Body of pancreas (tissue), 4 donors: ENCODE measurements at places on chromosomes 2 and 18. TPM values are rescaled to one million over a fixed set of nuclear protein-coding genes. Genes with fewer than 3 reads are reported as not detected.

The TXNL1 gene
- total RNA-seq, result 9.2 TPM

The NAB1 gene
- total RNA-seq, result 30.1 TPM

The CHRND gene
- not detected for total RNA-seq

The ZC3H6 gene
- 4.0 TPM for total RNA-seq

The MEIS1 gene
- 82.1 TPM for total RNA-seq

The LDLRAD4 gene
- total RNA-seq, result 35.9 TPM

The CFC1 gene
- 24.7 TPM for total RNA-seq

The SNORC gene
- not detected for total RNA-seq

The RAB3GAP1 gene
- total RNA-seq, result 39.2 TPM

The TUBA3D gene
- total RNA-seq, result not detected

The TM4SF20 gene
- total RNA-seq, result not detected

- no peaks in the 10 kb centered on the region for H3K36me3 ChIP-seq
- no peak overlapping the region for H3K27ac ChIP-seq
- H3K4me3 ChIP-seq, result no peak overlapping the region
- H3K27me3 ChIP-seq, result no peaks in the 10 kb centered on the region
- no peaks in the 10 kb centered on the region for H3K4me1 ChIP-seq
These were observed 101.6 kb downstream of the AP1S3 start for GRCh38 chr2:223735659-223736244.

DNA sequence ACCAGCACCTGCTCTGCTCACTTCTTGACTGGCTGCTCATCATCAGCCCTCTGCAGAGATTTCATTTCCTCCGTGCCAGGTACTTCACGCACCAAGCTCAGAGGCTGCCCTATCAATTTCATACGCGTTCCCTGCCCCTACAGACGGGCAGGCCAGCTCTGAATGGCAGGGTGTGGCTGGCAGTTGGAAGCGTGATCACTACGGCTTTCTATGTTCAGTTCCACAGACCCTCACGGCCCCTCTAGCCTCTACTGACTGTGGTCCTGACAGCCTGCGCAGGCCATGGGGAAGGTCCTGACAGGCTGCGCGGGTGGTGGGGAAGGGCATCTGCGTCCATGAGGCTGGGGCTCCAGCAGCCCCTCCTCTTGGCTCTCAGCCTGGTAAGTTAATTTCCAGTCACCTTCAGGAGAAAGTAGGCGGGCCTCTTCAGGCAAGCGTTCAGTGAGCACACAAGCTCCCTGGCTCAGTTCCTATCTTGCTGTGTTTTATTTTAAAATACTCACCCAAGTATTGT lies 154.8 kb downstream of the ZNF236 start:
- no peak for DNase-seq
- H3K4me1 ChIP-seq, result peaks cover 20% of the 10 kb centered on the region
- no peak overlapping the region for H3K27ac ChIP-seq
- no peaks in the 10 kb centered on the region for H3K36me3 ChIP-seq
- H3K4me3 ChIP-seq, result no peak overlapping the region

GRCh38 chr18:58831606-58832005 lies 33.1 kb upstream of the ZNF532 start:
- no peaks in the 10 kb centered on the region for H3K4me1 ChIP-seq
- no peak for DNase-seq
- no peaks in the 10 kb centered on the region for H3K27me3 ChIP-seq
- H3K4me3 ChIP-seq, result no peak overlapping the region
- no peaks in the 10 kb centered on the region for H3K36me3 ChIP-seq

DNA sequence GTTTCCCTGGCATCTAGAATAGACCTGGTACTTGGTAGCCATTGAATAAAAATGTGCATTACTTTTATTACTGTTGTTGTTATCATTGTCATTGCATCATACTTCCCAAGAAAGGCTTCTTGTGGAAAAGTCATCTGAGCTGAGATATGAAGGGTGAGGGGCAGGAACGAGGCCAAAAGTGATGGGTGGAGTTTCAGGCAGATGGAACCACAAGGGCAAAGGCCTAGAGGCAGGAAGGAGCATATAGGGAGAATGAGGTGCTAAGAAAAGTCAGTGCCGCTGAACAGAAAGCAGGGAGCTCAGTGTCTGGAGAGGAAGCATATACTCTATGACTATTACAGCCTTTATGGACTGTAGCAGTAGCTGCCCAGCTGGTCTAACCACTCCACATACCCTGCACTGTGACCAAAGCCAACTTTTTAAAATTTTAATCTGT lies 219.3 kb downstream of the SPP2 start:
- DNase-seq, result no peak
- H3K4me1 ChIP-seq, result no peaks in the 10 kb centered on the region
- no peaks in the 10 kb centered on the region for H3K27me3 ChIP-seq
- no peaks in the 10 kb centered on the region for H3K36me3 ChIP-seq
- no peak overlapping the region for H3K4me3 ChIP-seq

DNA sequence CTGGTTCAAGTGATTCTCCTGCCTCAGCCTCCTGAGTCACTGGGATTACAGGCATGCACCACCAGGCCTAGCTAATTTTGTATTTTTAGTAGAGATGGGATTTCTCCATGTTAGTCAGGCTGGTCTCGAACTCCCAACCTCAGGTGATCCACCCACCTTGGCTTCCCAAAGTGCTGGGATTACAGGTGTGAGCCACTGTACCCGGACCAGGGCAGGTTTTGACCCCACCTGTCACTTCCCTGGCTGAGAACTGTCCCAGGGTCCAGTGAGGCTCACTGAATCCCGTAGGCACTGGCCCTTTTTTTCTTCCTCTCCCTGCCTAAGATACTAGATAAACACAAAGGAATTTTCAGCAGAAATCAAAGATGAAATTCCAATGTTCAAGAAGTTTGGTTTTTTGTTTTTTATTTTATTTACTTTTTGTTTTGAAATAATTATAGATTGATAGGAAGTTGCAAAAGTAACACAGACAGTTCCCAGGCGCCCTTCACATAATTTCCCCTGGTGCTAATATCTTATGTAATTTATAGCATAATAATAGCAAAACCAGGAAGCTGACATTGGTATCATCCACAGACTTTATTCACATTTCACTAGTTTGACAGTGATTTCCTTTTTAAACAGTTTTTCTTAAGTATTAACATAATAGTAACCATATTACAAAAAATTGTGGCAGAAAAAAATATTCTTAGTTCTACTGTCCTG lies 52.4 kb upstream of the B3GNT7 start:
- H3K36me3 ChIP-seq, result no peaks in the 10 kb centered on the region
- no peak for DNase-seq
- H3K27ac ChIP-seq, result no peak overlapping the region
- H3K4me3 ChIP-seq, result no peak overlapping the region
- peaks cover 16% of the 10 kb centered on the region for H3K4me1 ChIP-seq
- no peaks in the 10 kb centered on the region for H3K27me3 ChIP-seq

- H3K27ac ChIP-seq, result no peak overlapping the region
- no peaks in the 10 kb centered on the region for H3K36me3 ChIP-seq
- no peaks in the 10 kb centered on the region for H3K4me1 ChIP-seq
- H3K27me3 ChIP-seq, result no peaks in the 10 kb centered on the region
- no peak for DNase-seq
These were observed 179.5 kb upstream of the BCL2L11 start for GRCh38 chr2:110941226-110941625.

- DNase-seq, result no peak
- H3K4me3 ChIP-seq, result no peak overlapping the region
- H3K27ac ChIP-seq, result no peak overlapping the region
- no peaks in the 10 kb centered on the region for H3K4me1 ChIP-seq
- no peaks in the 10 kb centered on the region for H3K36me3 ChIP-seq
- H3K27me3 ChIP-seq, result no peaks in the 10 kb centered on the region
These were observed 69.2 kb downstream of the LONRF2 start for GRCh38 chr2:100252811-100253698.

DNA sequence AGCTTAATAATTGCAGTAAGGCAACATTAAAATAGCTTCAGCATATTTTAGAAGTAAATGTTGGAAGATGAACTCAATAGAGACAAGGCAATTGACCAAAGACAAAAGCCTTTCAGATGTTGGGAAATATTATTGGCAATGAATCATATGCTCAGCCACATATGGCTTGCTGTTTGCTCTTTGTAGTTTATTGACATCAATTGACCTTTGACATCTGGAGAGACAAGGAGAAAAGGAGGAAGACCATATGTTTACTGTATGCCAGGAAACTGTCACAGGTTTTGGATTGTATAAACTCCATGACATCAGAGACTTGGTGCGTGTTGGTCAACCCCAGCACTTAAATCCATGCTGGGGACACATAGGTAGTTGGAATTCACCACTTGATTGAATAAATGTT lies 60.6 kb upstream of the SLC16A14 start:
- H3K4me3 ChIP-seq, result no peak overlapping the region
- peaks cover 20% of the 10 kb centered on the region for H3K4me1 ChIP-seq
- no peak overlapping the region for H3K27ac ChIP-seq
- H3K27me3 ChIP-seq, result no peaks in the 10 kb centered on the region

GRCh38 chr2:103005393-103005792 lies 243.6 kb downstream of the TMEM182 start:
- no peaks in the 10 kb centered on the region for H3K4me1 ChIP-seq
- H3K27me3 ChIP-seq, result no peaks in the 10 kb centered on the region
- no peak overlapping the region for H3K27ac ChIP-seq
- H3K4me3 ChIP-seq, result no peak overlapping the region
- no peak for DNase-seq

GRCh38 chr2:168797286-168797655 lies 5.2 kb upstream of the NOSTRIN start:
- no peaks in the 10 kb centered on the region for H3K27me3 ChIP-seq
- H3K4me1 ChIP-seq, result peaks cover 7% of the 10 kb centered on the region
- DNase-seq, result no peak
- H3K36me3 ChIP-seq, result no peaks in the 10 kb centered on the region

DNA sequence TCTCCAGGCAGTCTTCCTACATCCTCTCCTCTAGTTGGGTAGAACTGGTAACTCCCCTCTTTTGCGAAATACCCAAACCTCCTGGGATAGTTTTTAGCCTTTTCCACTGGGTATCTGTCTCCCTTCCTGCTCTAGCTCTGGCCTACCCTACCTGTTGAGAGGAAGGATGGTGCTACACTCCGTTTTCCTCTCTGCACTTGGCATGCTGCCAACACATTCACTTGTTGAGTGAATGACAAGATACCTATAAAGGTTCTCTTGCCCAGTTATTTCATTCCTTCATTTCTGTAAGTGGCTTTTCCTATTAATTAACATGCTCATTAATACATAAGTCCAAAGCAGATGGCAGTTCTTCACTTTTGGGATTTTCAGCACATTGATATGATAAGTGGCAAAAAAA lies 293.8 kb downstream of the CNTNAP5 start:
- H3K27ac ChIP-seq, result no peak overlapping the region
- H3K4me1 ChIP-seq, result no peaks in the 10 kb centered on the region
- no peak overlapping the region for H3K4me3 ChIP-seq
- H3K27me3 ChIP-seq, result no peaks in the 10 kb centered on the region

- no peak overlapping the region for H3K4me3 ChIP-seq
- no peaks in the 10 kb centered on the region for H3K36me3 ChIP-seq
- DNase-seq, result no peak
- H3K27me3 ChIP-seq, result no peaks in the 10 kb centered on the region
- H3K27ac ChIP-seq, result no peak overlapping the region
These were observed 108.0 kb downstream of the SGPP2 start for GRCh38 chr2:222532315-222532714.

- no peak overlapping the region for H3K4me3 ChIP-seq
- no peaks in the 10 kb centered on the region for H3K27me3 ChIP-seq
- DNase-seq, result no peak
- H3K4me1 ChIP-seq, result peaks cover 6% of the 10 kb centered on the region
These were observed 153.6 kb upstream of the ZNF804A start for GRCh38 chr2:184444623-184445223.

DNA sequence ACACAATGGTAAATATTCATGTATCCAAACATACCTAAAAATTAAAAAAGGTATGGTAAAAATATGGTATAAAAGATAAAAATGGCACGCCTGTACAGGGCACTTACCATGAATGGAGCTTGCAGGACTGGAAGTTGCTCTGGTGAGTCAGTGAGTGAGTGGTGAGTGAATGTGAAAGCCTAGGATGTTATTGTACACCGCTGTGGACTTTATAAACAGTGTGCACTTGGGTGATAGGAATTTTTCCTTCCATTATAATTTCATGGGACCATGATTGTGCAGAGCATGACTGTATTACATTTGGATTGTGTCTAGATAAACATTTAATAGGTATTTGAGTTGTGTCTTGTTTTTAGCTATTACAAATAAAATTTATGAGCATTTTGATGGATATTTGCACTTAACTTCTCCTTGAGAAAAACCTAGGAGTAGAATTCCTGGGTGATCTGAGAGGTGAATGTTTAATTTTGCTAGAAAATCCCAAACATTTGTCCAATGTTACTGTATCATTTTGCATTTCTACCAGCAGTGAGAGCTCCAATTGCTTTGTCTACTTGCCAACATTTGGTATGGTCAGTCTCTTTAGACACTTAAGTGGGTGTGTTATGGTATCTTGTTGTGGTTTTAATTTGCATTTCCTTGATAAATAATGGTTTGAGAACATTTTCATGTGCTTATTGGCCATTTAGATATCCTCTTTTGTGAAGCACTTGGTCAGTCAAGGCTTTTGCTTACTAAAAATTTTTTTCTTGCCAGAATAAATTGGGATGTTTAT lies 81.7 kb downstream of the BCL2L11 start:
- H3K4me1 ChIP-seq, result no peaks in the 10 kb centered on the region
- no peak overlapping the region for H3K4me3 ChIP-seq
- no peak overlapping the region for H3K27ac ChIP-seq
- H3K36me3 ChIP-seq, result no peaks in the 10 kb centered on the region
- H3K27me3 ChIP-seq, result no peaks in the 10 kb centered on the region

DNA sequence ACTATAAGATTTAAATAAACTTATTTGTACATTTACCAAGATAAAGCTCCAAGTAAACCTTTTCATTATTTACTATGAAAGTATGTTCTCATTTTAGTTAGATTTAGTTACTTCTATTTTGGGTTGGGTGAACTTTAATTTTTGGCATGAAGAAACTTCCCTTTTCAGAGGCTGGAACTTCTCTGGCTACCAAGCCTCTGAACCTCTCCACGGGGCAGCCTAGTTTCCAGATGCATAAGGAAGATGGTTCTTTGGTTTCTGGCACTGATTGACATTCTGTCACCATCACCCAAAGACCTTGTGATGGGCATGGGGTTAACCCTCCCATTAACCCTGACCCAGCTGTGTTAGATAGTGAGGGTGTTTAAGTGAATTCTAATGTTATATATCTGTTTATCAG lies 17.1 kb downstream of the PSD4 start:
- peaks cover 8% of the 10 kb centered on the region for H3K36me3 ChIP-seq
- no peak overlapping the region for H3K4me3 ChIP-seq
- H3K27ac ChIP-seq, result no peak overlapping the region

- DNase-seq, result no peak
- no peaks in the 10 kb centered on the region for H3K4me1 ChIP-seq
- no peaks in the 10 kb centered on the region for H3K36me3 ChIP-seq
- H3K27ac ChIP-seq, result no peak overlapping the region
These were observed 28.8 kb upstream of the APOB start for GRCh38 chr2:21072477-21073242.

- no peak overlapping the region for H3K27ac ChIP-seq
- no peaks in the 10 kb centered on the region for H3K36me3 ChIP-seq
- H3K27me3 ChIP-seq, result no peaks in the 10 kb centered on the region
- no peaks in the 10 kb centered on the region for H3K4me1 ChIP-seq
- DNase-seq, result no peak
- H3K4me3 ChIP-seq, result no peak overlapping the region
These were observed 71.3 kb downstream of the SNORC start for GRCh38 chr2:232941400-232941799.
